NCI-H1436 treated with DMSO at 0.1 percent for 48 hours (cell line): ENCODE measurements at places on chromosomes 3 and 15.

GRCh38 chr15:77342807-77343206 lies 77.1 kb downstream of the PEAK1 start:
- DNase-seq = no peak

DNA sequence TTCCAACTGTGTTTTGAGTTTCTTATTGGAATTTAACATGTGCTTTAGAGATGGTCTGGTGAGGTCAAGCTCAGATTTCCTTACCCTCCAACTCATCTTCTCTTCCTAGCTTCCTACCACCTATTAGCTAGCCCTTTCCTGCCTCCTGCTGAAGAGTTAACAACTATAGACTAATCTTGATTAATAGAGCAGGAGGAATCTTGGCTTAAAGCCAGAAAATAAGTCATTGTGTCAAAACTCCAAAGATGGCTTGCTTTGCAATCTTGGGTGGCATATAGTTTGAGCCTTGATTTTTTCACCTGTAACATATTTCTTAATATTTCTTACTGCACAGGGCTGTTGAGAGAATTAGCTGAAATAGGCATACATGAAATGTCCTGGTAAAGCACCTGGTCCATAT lies 27.3 kb downstream of the BCL2L10 start:
- DNase-seq = no peak

GRCh38 chr3:36446276-36446675 lies 66.0 kb downstream of the STAC start:
- DNase-seq = no peak

DNA sequence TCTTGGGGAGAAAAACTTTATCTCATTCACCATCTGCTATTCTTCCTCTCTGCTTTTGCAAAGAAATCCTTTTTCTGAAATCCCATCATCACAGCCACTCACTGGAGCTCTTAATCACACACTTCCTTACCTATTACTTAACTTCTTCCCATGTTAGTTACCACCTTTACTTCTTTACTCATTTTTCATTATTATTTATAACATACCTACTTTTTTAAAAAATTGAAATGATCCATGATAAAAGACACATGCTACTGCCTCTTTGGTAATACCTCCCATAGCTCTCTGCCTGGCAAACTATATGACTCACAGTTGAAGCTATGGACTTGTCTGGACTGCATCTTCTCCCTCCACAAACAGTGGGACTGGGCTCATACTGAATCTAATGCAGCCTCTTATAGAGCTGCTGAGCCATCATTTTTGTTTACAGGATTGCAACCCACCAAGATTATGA lies 150.3 kb downstream of the TNIK start:
- no peak for DNase-seq

DNA sequence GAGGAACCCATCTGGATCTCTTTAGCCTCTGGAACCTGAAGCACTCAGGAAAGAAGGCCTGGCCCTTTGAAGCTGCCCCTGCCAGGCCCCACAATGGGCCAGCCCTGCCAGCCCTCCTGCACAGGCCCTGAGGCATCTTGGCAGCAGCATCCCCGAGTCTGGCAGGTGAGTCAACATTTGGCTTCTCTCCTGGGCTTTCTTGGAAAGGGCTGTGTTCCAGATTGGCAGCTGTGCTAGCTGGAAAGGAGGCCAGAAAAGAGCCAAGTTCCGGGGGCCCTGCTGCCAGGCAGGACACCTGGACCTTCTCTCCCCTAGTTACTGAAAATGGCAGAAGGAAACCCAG lies 187.2 kb downstream of the SHQ1 start:
- DNase-seq = peak; percentile 24

GRCh38 chr15:35963326-35963725 lies 417.4 kb upstream of the DPH6 start:
- DNase-seq = no peak

DNA sequence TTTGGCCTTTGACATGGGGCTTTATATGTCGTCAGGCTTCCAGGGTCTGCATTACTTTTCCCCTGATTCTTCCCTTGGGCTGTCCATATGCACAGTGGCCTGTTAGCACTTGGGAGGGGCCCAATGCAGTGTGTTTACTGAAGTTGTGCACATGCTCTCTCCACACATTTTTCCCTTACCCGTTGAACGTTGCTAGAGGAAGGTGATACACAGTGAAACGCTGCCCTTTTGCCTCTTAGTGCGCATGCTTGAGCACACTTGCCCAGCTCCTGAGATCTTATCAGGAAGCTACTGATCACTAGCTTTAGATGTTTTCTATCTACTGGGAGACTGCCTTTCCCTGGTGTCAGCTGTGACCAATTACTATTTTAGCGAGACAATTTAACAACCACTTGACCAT lies 1198.0 kb downstream of the ROBO1 start:
- no peak for DNase-seq

GRCh38 chr15:98870788-98871187 lies 136.8 kb downstream of the PGPEP1L start:
- DNase-seq = no peak

DNA sequence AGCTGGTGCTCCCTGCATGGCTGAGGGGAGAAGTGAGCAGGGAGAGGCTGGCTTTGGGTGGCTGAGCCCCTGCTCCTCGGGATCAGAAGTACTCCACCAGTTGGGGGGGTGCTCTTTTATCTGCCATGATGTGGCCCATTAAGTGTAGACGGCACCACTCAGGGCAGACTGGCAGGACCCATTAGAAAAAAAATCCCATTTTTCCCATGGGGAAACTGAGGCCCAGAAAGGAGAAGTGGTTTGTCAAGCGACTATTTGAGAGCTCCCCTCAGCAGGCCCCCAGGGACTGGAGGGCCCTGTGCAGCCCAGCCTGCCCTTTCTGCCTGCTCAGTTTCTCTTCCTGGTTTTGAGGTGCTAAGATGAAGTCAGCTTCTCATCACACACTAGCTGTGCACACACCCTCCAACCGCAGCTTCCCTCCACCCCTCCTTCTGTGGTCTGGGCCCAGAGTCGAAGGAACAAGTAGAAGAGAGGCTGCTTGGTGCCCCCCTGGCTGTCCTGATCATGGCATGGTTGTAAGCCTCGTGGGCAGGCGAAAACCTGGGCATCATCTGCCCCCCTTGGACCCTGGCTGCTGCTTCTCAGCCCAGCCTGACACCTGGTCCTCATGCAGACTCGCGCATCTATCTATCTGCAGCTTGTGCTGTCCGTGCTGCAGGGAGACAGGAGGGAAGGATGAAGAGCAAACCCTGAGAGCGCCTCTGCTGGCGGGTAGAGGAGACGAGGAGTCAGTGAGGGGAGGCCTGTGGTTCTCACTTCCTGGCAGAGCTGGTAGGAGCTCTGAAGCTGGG lies 5.6 kb downstream of the CSK start:
- no peak for DNase-seq

DNA sequence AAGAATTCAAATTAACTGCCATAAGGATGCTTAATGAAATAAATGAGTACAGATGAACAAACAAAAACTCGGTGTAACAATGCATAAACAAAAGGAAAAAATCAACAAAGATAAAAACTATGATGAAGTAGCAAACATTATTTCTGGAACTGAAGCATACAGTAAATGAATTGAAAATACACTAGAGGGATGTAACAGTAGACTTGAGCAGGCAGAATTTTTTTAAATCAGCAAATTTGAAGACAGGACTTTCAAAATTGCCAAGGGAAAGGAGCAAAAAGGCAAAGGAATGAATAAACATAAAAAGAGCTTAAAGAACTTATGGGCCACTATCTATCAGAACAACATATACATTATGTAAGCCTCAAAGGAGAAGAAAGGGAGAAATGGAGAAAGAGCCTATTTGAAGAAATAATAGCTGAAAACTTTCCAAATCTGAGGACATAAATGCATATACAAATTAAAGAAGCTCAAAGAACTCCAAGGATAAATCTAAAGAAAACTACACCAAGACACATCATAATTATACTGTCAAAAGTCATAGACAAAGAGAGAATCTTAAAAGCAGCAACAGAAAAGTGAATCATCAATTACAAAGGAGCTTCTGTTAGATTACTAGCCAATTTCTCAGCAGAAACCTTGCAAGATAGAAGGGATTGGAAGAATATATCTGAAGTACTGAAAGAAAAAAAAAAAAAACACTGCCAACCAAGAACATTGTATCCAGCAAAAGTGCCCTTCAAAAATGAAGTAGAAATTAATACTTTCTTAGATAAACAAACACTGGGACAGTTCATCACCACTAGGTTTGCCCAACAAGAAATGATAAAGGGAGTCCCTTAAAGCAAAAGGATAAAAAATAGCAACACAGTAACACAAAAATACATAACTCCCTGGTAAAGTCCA lies 15.5 kb downstream of the TOP2B start:
- no peak for DNase-seq

- DNase-seq = no peak
Observed at GRCh38 chr3:37862219-37862902, 681 bp downstream of the CTDSPL start.

DNA sequence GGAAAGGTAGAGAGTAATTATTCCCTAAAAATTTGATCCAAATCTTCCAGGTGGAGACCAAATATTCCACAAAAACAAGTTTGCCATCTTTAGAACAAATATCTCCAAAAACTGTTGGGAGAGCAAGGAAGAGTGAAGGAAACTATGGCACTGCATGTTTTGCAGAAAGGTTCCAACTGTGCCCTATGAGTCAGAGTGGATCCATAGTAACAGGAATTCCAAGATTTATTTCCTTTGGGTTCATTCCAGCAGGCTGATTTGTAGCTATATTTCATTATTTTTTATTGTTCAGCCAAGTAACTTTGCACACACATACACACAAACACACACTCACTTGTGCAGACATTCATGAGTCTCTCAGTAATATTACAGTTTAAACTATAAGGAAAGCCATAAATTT lies 459.7 kb upstream of the EPHA6 start:
- no peak for DNase-seq

DNA sequence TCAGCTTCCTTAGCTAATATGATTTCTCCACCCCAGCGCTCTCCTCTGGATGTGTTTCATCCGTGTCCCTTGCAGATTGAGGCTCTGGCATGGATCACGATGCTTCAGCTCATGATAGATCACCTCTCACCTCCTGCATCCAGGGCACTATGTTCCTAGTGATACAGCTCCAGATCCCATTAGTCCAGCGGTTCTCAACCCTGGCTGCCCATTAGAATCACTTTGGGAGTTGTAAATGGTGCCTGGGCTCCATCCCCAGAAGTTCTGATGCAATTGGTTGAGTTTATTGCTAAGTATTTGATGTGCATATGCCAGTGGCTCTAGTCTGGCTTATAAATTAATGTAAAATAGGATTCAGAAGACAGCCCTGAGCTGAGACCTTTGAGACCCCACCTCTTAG lies 34.5 kb downstream of the INSYN1 start:
- DNase-seq = no peak

GRCh38 chr3:139561959-139562676 lies 22.6 kb upstream of the RBP1 start:
- DNase-seq = no peak

DNA sequence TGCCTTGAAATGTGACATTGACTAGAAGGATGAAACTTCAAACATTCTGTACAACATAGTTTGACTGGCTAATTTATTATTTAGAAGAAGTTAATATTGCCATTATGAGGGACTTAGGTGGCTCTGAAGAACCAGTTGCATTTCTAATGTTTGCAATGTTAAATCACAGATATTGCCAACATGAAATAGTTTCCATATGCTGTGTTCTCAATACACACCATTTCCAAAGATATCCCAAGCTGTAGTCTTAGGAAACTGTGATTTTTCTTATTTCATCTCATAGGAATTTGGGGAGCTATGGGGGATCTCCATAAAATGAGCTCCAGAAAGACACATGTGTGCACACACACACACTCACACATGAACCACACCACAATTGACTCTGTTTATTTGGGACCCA lies 36.3 kb downstream of the ALG1L2 start:
- no peak for DNase-seq

- DNase-seq = no peak
Observed at GRCh38 chr3:105938806-105939205, 70.0 kb upstream of the CBLB start.
